Fibroblast of skin of right quadriceps (primary cell): ENCODE measurements at places on chromosomes 13 and 19.

GRCh38 chr13:105537113-105537512 is 998.3 kb downstream of the EFNB2 start:
- no peak for DNase-seq

- DNase-seq: no peak
Measured at GRCh38 chr13:22369840-22370239, 699.0 kb downstream of the FGF9 start.

GRCh38 chr19:10222201-10222890 is 8.8 kb downstream of the S1PR2 start:
- DNase-seq: no peak

DNA sequence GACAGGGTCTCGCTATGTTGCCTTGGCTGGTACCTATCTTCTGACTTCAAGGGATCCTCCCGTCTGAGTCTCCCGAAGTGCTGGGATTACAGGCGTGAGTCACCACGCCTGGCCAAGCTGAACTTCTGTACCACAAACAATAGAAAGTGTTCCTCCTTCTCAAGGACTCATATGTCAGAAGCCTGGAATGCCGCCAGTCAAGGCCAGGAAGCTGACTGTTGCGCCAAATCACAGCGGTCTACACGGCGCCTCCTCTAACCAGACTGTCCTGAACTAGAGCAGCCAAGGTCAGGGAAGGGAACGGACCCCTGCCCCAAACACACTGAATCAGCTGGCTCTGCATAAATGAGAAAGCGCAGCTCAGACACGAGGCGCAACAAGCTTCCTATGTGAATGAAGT is 14.6 kb downstream of the RAB20 start:
- peak; percentile 89 for DNase-seq

GRCh38 chr19:13029893-13030292 is 34.6 kb downstream of the NFIX start:
- no peak for DNase-seq

- DNase-seq: no peak
Measured at GRCh38 chr13:30133554-30133912, 173.8 kb downstream of the KATNAL1 start.

DNA sequence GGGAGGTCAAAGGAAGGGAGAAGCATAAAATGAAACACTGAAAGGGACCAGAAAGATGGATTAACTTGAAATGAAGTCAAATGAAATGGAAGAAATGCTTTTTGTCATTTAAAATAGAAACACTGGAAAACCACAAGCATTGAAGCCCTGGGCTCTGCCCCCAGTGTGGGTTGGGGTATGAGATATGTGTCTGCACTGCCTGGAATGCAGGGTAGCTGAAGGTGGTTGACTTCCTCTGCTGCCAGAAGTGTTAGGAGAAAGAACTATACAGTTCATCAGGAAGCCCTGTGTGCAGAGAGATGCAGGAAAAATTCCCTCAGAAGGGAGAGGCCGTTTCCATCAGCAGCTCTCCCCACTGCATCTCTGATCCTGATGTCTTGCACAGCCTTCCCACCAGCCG is 69.2 kb downstream of the DHRS12 start:
- peak; percentile 68 for DNase-seq

GRCh38 chr13:37127691-37128241 is 22.3 kb upstream of the CSNK1A1L start:
- DNase-seq: peak; percentile 82

GRCh38 chr13:20057963-20058362 is 99.4 kb downstream of the ZMYM2 start:
- DNase-seq: no peak

- no peak for DNase-seq
Measured at GRCh38 chr19:16676101-16676798, 15.3 kb downstream of the TMEM38A start.

DNA sequence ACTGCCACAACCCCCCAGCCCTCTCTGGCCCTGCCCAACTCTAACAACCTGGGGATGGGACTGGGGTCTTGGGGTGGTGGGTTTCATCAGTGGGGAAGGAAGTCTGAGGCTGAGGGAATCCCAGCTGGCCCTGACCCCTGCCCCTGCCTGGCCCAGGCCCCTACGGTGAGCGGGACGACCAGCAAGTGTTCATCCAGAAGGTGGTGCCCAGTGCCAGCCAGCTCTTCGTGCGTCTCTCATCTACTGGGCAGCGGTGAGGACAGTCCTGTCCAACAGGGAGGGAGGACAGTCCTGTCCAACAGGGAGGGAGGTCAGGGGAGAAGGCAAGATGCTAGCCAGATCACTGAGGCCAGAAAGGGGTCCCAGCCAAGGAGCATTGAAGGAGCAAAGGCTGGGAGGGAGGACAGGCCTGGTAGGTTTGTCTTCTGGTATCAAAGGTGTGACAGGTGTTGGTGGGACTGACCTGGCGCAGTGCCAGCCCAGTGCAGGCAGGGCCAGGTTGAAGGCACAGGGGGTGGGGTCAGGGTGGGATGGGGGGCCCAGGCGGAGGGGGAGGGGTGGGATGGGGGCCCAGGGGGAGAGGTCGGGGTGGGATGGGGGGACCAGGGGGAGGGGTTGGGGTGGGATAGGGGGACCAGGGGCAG is 12.1 kb upstream of the LTBP4 start:
- DNase-seq: no peak
